ENCODE measurements at places on chromosomes 7 and 10.
A peak's percentile ranks its signal among the peaks of the same experiment; 100 is the strongest.

DNA sequence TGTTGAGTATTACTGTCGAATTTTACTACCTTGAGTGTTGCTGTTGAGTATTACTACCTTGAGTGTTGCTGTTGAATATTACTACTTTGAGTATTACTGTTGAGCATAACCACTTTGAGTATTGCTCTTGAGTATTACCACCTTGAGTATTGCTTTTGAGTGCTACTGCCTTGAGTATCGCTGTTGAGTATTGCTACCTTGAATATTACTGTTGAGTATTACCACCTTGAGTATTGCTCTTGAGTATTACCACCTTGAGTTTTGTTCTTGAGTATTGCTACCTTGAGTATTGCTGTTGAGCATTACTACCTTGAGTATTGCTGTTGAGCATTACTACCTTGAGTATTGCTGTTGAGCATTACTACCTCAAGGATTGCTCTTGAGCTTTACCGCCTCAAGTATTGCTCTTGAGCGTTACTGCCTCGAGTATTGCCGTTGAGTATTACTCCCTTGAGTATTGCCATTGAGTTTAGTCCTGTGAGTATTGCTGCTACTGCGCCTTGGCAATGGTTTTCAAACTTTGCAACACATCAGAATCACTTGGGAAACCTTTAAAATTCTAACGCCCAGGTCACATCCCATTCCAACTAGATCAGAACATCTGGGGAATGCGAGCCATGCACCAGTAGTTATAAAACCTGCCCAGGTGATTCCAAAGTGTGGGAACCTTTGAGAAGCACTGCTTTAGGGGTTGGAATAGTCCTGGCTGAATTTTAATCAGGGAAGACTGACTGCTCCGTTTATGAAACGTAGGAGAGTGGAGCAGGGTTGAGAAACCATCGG, 61.7 kb downstream of the TCF7L2 start:
- no peak for DNase-seq

DNA sequence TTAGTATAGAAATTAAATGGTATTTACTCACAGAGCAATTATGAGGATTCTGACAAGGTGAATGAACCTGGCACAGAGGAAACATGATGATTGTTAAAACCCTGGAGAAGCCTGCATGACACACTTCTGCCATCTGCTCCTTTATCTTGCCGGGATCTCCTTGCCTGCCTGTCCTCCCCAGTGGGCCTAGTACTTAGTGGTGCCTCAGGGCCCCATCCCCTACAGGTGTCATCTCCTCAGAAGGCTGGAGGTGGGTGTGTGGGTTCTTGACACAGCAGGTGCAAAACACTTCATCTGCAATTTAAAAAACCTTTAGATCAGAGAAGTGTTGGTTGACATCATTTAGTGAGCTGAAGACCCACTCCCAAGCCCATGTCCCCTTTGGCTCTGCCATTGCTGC, 261.2 kb downstream of the ADRA2A start:
- no peak for DNase-seq

DNA sequence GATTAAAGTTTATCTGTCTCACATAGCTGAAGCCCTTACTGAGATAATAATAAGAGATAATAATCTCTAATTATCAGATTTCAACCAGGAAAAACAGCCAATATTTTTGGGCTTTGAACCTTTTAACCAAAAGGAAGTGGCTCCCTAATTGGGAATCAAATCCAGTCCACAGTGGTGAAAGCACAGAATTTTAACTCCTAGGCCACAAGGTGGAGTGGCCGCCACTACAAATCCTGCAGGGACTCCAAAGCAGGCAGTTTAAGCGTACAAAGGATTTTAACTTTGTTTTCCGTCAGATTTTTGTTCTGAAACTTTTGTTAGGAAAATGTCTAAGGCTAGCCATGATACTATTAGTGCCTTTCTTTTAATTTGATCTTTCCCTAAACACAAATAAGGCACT, 99.6 kb upstream of the CCNY start:
- no peak for DNase-seq

DNA sequence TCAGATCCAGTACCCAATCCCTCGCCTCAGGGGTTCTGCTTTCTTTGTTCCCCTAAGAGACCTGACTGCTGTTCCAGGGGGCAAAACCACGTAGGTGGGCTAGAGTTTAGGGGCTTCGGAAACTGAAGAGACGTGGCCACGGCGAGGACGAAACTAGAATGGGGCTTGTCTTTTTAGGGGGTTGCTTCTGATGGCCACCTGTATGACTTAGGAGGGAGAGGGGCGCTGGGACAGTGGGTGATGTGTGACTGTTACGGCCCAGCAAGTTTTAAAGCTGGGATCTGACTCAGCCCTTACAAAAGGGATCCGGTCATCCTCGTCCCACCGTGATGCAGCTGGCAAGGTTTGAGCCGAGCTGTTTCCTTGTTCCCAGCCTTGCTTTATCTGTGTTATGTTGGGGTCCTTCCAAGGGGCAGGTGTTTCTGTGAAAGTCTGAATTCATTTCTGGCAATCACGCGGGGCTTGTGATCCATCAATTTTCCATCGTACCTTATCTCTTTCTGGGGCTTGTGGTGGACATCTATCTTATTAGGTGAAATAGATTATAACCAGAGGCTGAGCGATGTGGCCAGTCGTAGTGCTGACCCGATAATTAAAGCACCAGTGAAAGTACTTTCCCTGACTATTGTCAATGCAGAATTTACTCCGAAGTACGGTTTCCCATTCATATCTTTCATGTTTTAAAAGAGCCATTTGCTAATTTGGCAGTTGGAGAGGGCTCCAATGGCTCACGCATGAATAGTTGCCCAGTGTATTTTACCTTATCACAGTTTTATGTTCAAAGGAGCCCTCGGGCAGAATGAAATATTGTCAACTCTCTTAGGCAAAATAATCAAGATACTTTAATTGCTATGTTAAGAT, 830 bp downstream of the MET start:
- no peak for DNase-seq

GRCh38 chr10:100737355-100738054, 7.9 kb upstream of the PAX2 start:
- DNase-seq, result no peak

GRCh38 chr7:44633254-44634186, 27.1 kb downstream of the OGDH start:
- peak; percentile 80 for DNase-seq

GRCh38 chr10:124916098-124916584, 25.8 kb upstream of the ZRANB1 start:
- DNase-seq, result no peak

GRCh38 chr10:25451401-25451800, 276.6 kb downstream of the GPR158 start:
- DNase-seq, result no peak

GRCh38 chr7:34067005-34067778, 161.9 kb downstream of the BMPER start:
- no peak for DNase-seq

DNA sequence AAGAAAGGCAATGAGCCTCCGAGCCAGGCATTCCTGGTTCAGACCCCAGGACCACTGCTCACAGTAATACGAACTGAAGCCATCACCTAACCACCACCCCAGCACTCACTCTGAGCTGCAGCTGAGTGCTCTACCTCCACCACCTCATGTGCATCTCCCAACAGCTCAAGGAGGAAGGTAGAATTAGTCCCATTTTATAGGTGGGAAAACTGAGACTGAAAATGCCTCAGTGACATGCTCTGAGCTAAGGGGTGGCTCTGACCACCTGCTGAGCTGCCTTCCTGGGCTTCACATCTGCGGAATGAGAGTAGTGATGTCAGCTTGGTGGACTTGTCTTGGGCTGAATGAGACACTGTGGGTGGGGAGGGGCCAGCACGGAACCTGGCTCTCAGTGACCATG, 159.7 kb upstream of the UNC5B start:
- DNase-seq, result no peak

GRCh38 chr10:91496016-91496415, 85.9 kb downstream of the HECTD2 start:
- no peak for DNase-seq

GRCh38 chr10:71408436-71409225, 11.9 kb downstream of the CDH23 start:
- no peak for DNase-seq

- DNase-seq, result no peak
Measured at GRCh38 chr7:50580057-50580456, 14.9 kb upstream of the DDC start.

DNA sequence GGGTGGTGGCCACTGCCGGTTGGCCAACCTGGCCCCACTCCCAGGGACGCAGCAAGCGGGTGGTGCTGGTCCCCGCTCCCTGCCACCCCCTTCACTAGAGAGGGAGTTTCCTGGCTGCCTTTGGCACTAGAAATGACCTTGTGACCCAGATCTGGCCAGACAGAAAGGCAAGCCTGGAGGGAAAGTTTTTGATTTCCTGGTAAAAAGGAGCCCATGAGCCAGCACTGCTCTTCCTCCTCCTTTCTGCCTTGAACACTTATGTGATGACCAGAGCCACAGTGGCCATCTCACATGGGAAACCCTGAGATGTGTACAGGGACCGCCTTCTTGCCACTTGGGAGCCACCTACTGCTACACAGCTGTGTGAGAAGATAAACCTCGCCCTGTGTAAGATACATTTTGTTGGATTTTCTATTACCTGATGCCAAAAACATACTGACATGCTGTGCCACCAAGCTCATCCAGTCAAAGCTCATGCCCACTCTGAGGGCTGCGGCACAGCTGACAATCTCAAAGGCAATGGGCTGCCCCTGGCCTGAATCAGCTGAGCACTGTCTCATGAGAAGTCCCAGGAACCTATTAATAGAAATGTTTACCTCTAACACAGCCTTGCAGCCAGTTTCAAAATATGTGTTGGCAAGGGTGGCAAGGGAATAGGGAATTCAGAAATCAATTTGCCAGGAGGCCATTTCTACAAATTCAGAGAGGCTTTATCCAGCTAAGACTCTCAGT, 94.0 kb downstream of the CYTH3 start:
- no peak for DNase-seq

GRCh38 chr10:120931423-120931822, 80.3 kb downstream of the WDR11 start:
- DNase-seq, result no peak

- DNase-seq, result no peak
Measured at GRCh38 chr10:33986515-33986914, 652.0 kb upstream of the NRP1 start.

DNA sequence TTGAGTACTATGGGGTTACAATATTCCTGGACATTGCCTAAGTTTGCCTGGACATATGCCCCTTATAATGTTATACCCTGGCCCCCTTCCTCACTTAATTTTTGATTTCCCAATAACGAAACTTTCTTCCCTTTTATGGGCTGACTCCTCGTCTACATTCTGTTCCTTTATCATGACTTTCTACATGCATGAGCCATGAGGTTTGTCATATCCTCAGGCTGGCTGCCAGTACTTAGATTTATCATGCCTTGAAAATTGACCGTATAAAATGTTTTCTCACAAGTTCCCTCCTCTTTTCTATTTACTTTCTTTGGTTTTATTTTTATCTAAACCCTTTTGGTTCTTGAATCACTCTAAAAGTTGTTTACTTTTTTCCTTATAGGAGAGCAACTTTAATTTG, 4.7 kb downstream of the DNAH11 start:
- DNase-seq, result no peak

GRCh38 chr7:155756322-155756721, 55.9 kb downstream of the SHH start:
- no peak for DNase-seq

DNA sequence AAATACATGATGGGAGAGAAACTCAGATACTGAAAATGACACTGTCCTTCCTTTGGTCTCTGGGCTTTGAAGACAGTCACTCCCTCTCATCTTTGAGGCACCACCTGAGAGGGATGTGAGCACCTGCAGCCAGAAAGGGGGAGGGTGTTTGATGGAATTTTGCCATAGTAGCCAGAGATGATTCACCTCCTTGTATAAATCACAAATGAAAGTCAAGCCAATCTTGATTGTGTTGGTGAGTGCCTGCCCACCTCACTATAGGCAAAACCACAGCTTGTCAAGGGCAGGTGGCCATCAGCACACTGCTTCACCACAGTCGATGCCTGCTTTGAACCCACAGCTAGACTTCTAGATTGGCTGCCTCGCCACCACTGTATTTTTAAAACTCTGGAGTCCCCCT, 48.2 kb downstream of the PON1 start:
- DNase-seq, result no peak

DNA sequence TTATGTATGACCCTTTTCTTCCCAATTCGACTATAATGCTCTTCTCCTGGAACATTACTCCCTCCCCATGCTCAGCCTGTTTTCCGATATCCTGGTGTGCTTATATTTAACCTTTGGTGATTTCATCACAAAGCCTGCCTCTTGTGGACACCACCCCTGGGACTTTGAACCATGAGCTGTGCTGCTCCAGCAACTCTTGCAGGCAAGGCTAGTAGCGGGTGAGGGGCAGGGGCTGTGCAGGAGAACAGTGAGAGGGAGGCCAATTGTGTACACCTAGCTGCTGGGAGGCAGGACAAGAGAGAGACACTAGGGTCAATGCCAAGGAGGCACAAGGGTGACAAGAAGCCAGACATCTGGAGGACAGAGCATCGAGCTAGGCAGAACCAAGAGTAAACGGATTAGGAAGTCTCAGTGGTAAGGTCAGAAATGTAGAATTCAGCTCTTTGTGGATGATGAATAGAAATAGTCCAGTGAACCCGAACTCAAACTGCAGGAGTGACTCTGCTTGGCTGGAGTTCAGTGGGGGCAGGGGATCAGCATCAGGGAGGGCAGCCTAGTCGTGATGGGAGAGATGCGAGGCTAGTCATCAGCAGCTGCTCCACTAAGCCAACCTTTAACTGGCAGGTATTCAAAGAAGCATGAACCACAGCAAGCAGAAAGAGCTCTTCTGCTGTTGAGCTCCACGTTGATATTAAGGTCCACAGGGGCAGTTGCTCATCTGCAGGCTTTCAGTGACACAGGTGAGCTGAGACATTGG, 31.0 kb upstream of the MKI67 start:
- no peak for DNase-seq

- DNase-seq, result no peak
Measured at GRCh38 chr10:22719406-22720042, 5.1 kb upstream of the PIP4K2A start.

DNA sequence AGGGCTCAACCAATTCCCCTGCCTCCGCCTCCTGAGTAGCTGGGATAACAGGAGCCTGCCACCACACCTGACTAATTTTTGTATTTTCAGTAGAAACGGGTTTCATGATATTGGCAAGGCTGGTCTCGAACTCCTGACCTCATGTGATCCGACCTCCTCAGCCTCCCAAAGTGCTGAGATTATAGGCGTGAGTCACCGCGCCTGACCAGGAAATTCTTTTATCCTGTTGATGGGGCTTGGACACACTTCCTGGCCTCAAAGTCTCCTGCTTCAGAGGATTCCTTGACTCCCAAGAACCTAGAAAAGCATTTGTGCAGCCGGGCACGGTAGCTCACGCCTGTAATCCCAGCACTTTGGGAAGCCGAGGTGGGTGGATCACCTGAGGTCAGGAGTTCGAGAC, 16.2 kb downstream of the ZNF425 start:
- no peak for DNase-seq

GRCh38 chr10:69453795-69454194, 2.5 kb downstream of the TSPAN15 start:
- no peak for DNase-seq

Data from HFF-Myc (cell line).